ENCODE measurements at places on chromosomes 5 and 9.

- DNase-seq, result no peak
Observed at GRCh38 chr5:158410976-158411375, 552.0 kb upstream of the CLINT1 start.

DNA sequence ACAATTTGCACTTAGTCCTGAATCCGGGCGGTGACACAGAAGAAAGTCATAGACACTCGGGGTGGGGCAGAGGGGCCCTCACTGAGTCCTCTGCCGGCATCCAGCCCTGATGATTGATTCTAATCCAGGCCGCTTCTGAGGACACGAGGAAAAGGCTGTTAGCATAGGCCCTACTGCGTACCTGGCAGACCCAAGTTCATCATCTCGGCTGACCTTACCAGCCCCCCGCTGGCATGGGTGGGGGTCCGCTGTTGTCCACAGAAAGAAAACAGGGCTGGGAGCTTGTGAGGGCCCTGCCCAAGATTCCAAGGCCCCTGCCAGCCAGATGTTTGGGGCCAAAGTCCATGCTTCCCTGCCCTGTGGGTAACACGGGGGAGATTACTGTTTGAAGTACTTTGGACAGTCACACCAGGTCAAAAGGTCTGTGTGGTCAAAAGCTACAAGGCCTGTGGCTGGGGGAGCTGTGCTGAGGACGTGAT lies 24.5 kb downstream of the ERGIC1 start:
- no peak for DNase-seq

GRCh38 chr5:64796301-64796700 lies 27.6 kb downstream of the CWC27 start:
- DNase-seq, result no peak

- no peak for DNase-seq
Observed at GRCh38 chr5:159891371-159891770, 24.9 kb upstream of the ADRA1B start.

DNA sequence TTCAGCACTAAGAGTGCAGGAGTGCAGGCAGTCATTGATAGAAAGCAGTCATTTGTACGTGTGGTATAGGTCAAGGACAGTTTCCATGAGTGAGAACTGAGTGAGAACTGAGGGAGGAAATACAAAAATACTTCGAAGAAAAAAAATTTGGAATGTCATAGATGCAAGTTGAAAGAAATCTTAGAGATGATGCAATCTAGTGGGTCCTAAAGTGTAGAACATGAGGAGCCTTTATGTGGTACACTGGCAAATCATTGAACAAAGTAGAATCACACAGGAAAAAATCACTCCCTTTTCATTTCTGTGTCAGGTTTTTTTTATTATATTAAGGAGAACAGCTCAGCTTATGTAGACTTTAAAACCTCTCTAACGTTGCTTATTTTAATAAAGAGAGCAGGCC lies 26.4 kb upstream of the SLC1A1 start:
- no peak for DNase-seq

GRCh38 chr9:126661521-126662251 lies 48.0 kb downstream of the LMX1B start:
- DNase-seq, result no peak

DNA sequence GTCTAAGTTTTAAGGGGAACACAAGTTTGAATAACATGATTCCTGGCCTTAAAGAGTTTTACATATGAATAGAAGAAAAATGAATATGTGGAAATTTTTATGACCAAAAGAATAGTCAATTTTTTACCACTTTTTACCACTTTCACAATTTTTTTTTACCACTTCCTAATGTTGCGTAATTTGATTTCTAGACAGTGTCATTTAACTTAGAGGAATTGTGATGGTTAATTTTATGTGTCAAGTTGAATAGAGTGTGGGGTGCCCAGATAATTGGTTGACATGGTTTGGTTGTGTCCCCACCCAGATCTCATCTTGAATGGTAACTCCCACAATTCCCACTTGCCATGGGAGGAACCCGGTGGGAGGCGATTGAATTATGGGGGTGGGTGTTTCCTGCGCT lies 416.6 kb downstream of the KIF4B start:
- DNase-seq, result no peak

DNA sequence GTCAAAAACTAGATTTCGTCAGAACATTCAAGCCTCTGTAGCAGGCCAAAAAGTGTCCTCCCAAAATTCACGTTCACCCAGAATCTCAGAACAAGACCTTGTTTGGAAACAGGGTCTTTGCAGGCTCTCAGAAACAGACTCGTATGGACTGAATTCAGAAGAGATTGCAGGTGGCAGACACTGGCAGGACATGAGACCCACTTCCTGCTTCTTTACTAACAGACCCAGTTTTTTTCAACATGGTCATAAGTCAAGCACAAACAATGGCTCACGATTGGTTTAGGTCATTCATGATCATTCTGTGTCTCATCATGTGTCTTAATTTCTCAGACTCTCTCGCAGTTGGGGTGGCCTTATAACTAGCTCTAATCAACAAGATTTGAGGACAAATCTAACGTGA lies 5.4 kb upstream of the TENT4A start:
- DNase-seq, result no peak

GRCh38 chr5:41347569-41347968 lies 134.2 kb upstream of the C6 start:
- no peak for DNase-seq

DNA sequence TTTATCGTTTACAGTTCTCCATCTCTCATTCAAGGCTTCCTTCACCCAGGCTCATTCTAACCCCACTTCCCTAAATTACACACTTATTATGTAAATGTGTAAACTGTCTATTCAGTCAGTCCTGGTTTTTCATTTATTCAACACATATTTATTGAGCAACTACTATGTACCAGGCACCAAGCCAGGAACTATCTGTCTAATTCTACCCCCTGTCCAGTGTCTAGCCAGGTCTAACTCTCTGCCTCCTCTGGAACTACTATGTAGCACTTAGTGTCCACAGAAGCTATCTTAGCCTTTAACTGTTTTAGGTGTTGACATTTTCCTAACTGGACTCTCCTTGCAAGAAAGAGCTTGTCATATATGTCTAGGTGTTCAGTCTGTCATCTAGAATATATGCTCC lies 56.5 kb downstream of the PDE4D start:
- no peak for DNase-seq
